ENCODE measurements at places on chromosomes 1 and 21.

DNA sequence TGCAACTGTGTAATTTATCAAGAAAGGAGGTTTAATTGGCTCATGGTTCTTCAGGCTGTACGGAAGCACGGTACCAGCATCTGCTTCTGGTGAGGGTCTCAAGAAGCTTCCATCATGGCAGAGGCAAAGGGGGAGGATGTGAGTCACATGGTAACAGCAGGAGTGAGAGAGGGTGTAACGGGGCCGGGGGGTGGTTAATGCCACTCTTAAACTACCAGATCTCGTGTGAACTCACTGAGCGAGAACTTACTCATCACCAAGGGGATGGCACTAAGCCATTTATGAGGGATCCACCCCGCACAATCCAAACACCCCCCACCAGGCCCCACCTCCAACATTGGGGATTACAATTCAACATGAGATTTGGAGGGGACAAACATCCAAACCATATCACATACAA, 21.0 kb upstream of the IFFO2 start:
- no peak for DNase-seq

- no peak for DNase-seq
Measured at GRCh38 chr1:29451368-29451892, 215.1 kb downstream of the PTPRU start.

GRCh38 chr1:209168204-209168603, 415.3 kb upstream of the CAMK1G start:
- DNase-seq, result no peak

DNA sequence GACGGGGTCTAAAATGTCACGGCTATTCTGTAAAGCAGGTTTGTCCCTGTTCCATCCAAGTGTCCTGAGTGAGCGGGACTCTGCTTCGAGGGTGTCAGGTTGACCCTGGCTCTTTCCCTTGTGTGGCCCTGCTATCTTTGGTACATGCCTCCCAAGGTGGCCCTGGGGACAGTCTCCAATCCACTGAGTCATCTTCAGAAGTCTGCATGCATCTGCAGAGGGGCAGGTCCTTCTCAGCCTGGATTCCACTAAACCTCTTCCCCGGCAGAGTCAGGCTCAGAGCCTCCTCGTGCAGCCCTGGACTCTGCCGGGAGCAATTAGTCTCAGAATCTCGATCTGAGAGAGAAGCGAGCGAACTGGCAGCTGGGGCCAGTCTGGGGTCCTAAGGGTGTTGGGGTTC, 50.1 kb upstream of the KCNJ15 start:
- DNase-seq, result no peak

GRCh38 chr1:161013488-161014230, 7.3 kb downstream of the F11R start:
- peak; percentile 27 for DNase-seq

- DNase-seq, result no peak
Measured at GRCh38 chr21:43372663-43373361, 54.1 kb downstream of the SIK1 start.

GRCh38 chr1:110608247-110608646, 2.1 kb upstream of the KCNA2 start:
- no peak for DNase-seq

DNA sequence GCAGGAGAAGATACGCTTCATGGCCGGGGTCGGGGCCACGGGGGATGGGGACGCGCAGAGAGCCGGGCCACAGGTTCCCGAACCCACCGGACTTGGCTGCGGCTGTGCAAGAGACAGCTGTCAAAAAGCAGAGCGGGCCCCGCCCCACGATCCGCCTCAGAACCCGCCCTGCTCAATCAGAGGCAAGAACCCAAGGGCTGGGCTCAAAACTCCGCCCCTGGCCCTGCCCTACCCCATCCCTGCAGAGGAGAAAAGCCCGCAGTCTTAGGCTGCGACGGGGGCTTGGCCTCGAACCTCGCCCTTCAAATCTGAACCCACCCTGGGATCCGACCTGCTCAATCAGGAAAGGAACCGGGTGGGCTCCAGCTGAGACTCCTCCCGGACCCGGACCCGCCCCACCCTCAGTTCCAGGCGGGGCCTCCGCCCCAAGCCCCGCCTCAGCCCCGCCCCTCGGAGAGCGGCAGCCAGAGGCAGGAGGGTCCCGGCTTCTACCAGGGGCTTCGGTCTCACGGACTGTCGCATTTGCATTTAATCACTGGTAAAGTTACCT, at the start of gene ANKRD35:
TSS of gene ANKRD35 (minus strand) at position 129 of the 550 bp plus-strand sequence. CDS start at position 21, 108 bp downstream.
- peak; percentile 73 for DNase-seq

DNA sequence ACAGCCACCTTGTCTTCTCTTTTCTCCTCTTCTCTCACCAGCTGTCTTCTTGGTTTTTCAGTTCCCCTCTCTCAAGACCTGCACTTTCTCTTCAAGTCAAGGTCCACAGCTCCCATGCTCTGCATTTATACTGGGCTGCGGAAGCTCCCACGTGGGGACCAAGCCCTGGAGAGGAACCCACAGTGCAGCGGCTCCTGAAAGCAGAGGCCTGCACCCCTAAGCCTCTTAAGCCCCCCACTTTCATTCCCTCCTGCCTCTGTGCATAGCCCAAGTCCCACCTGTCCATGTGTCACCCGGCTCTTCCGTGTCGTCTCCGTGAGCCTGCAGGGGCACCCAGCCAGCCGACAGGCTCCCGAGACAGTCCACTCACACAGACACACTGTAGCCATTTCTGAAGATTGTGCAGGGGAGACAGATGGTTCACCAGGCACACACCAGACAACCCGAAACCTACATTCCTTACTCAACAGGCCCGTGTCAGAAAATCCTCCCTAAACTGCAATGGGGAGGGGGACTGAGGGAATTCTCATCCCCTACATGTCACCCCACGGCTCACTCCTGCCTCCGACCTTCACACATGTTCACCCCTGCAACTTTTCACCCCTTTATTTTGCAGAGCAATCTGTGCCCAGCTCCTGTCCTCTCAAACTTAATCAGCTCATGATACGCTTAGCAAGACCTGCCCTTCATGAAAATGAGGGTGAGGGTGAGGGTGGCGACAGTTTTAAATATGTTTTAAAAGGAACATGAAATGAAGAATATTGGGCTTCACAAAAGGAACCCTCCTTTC, 6.3 kb downstream of the MX2 start:
- no peak for DNase-seq

DNA sequence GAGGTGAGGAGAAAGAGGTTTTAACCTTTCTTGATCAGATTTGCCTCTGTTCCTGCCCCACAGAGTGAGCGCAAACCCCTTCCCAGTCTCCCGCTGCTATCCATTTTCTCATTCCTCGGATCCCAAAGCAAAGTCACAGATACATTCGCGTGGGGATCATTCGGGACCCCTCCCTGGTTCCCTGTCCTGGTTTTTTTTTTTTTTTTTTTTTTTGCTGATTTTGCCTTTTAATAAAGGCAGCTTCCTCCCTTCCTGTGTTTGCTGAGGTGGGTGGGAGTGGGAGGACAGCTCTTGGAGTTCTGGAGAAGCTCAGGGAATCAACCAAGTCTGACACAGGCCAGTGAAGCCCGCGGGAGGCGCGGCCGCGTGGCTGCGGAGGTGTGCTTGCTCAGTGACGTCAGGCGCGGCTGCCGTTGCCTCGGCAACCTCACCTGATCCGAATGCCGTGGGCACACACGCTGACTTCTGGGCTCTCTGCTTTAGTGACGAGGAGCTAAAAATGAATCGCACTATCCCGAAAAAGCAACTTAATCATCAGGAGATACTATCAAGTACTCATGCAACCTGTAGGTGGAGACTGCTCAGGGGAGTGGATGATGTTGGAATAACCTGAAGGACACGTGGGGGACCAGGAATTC, 106.4 kb downstream of the TBX19 start:
- DNase-seq, result peak; percentile 42

GRCh38 chr1:51642739-51643142, 25.8 kb downstream of the OSBPL9 start:
- DNase-seq, result no peak

GRCh38 chr1:5430136-5430535, 562.1 kb downstream of the NPHP4 start:
- no peak for DNase-seq

DNA sequence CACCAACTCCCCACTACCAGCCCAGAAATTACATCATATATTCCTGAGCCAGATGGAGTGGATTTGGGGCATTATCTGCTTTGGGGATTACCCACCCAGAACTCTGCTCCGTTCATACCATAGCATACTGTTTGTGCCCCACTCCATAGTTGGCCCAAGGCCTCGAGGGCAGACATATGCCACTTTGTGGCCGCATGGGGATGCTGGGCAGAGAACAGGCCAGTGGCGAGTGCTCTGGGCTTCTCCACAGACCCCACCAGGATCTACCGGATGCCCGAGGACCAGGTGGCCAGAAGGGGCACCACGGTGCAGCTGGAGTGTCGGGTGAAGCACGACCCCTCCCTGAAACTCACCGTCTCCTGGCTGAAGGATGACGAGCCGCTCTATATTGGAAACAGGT, 68.0 kb upstream of the CNTN2 start:
- no peak for DNase-seq

DNA sequence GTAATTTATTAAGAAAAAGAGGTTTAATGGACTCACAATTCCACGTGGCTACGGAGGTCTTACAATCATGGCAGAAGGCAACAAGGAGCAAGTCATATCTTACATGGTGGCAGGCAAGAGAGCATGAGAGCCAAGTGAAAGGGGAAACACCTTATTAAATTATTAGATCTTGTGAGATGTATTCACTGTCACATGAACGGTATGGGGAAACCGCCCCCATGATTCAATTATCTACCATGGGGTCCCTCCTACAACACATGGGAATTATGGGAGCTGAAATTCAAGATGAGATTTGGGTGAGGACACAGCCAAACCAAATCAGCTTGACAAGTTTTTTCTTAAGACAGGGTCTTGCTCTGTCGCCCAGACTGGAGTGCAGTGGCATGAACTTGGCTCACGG, 14.3 kb downstream of the DAP3 start:
- DNase-seq, result no peak

- DNase-seq, result no peak
Measured at GRCh38 chr1:56216218-56216617, 363.1 kb downstream of the PLPP3 start.

DNA sequence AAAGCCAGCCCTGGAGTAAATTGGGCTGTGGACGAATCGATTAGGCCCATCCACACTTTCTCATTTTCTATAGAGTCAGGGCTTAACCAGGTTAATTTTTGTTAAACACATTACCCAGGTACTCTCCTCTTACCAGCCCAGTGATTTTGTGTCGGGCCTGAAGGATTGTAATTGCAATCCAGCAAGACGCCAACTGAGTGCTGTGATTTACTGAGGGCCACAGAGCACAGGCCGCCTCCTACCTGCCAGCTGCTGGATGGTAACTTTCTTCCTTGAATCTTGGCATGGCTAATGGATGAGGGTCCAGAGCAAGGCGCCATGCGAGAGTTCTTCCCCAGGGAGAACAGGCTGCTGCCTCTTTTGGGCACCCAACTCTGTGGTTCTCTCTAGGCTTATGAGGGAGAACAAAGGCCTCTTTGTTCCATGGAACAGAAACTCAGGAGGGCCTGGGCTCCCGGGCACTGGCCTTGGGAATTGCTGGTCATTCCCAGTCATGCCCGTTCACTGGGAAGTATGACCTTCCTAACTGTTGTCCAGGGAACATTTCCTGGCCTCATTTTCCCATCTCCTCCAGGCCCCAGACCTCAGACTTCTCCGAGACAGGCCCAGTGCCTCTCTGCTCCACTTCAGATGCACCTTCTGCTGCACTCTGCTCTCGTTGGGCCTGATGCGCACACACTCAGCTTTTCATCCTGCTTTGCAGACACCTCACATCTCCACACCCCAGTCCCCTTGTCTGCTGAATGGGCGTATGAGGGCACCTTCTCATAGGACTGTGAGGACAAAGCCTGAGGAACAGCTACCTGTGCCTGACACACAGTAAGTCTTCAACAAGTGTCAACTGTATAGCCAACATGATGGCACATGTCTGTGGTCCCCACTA, 57.3 kb downstream of the SYF2 start:
- no peak for DNase-seq

GRCh38 chr1:207840380-207840779, 70.5 kb downstream of the CD34 start:
- DNase-seq, result no peak

- DNase-seq, result no peak
Measured at GRCh38 chr21:43981151-43981870, 30.8 kb upstream of the TRAPPC10 start.

- DNase-seq, result no peak
Measured at GRCh38 chr1:207366022-207366421, 44.5 kb downstream of the CD55 start.

GRCh38 chr1:113541106-113541505, 150.8 kb downstream of the MAGI3 start:
- no peak for DNase-seq

DNA sequence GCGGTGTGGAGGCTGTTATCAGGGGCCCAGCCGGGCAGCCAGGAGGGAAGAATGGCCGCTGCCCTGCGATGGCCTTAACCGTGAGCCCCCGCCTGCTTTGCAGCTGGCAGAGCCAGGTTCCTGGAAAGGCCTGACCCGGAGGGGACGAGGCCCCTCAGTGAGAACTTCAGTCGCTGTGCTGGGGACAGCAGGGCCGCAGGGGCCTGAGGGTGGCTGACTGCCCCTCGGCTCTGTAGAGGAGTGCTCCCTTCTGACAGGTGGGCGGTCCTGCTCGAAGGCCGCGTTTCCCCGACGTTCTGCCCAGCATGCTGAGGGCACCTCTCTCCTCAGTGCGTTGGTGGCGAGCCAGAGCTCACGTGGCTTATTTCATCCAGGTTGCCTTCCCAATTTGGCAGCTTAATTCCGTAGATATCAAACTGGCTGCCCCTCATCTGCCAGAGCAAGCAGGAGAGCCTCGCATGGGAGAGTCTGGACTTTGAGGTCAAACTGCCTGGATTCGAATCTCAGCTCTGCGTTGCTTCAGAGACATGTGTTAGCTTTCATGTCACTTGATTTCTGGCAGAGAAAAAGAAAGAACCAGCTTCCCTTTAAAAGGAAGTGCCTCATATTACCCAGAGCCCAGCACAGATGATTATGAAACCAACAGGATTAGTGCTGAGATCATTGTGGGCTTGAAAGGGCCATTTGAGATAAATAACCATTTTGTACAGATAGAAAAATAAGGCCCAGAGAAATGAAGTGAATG, 239.8 kb downstream of the SDCCAG8 start:
- no peak for DNase-seq

DNA sequence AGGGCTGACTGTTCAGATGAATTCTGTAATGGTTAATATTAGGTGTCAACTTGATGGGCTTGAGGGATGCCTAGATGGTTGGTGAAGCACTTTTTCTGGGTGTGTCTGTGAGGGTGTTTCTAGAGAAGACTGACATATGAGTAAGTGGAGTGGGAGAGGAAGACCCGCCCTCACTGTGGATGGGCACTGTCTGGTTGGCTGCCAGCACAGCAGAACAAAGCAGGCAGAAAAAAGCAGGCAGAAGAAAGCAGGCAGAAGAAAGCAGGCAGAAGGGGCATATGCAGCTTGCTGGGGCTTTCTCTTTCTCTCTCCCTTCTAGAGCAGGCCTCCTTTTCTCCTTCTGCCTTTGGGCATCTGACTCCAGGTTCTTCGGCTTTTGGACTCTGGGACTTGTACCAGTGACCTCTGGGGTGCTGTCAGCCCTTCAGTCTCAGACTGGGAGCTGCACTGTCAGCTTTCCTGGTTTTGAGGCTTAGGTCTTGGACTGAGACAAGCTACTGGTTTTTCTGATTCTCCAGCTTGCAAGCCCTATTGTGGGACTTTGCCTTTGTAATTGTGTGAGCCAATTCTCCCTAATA, 42.9 kb upstream of the CD2 start:
- no peak for DNase-seq

Data from stimulated activated CD8-positive, alpha-beta memory T cell treated with anti-CD3 and anti-CD28 coated beads, Interleukin-15, amount 100 ng/mL, for 1 hour (primary cell).